Sigmoid colon (tissue), 7 donors: ENCODE measurements at places on chromosomes 5 and 9. TPM values are rescaled to one million over a fixed set of nuclear protein-coding genes. Genes with fewer than 3 reads are reported as not detected.

The SPATA31A3 gene
- total RNA-seq, result not detected

DNA sequence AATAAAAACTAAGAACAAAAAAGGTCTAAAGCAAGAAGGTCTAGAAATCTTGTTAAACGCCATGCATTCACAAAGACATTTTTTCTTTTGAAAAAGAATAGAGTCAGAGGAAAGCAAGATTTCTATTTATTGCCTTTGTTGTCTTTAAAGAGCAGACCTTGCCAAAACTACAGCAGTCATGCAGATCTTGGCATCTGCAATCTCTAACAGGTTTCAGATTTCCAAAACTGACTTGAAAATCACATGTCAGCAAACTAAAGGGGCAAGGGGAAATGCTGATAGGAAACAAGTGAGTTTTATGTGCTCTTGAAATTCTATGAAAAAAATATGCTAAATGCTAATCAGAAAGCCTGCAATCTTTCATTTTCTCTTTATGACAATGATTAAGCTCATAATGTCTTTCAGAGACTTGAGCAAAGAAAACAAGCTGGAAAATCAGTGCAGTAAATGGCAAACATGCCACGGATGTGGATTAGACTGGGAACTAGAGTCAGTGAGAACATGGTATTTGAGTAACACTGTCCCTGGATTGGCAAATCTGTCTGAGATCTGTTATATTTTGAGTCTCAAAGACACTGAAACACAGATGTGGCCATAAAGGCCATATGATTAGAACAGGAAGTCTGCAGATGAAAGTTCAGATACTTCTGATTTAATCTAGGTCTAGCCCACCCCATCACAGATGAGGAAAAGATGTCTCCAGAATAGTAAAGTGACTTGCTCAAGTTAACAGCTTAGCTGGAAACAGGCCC, 361.4 kb upstream of the RPS23 start:
- H3K4me1 ChIP-seq, result no peaks in the 10 kb centered on the region
- H3K36me3 ChIP-seq, result no peaks in the 10 kb centered on the region
- H3K27me3 ChIP-seq, result no peaks in the 10 kb centered on the region

The NIM1K gene
- 0.28 TPM for total RNA-seq

GRCh38 chr5:180234271-180234670, 25.3 kb upstream of the RASGEF1C start:
- no peak overlapping the region for H3K4me3 ChIP-seq
- DNase-seq, result no peak
- H3K27ac ChIP-seq, result no peak overlapping the region
- H3K36me3 ChIP-seq, result peaks cover 69% of the 10 kb centered on the region
- H3K4me1 ChIP-seq, result no peaks in the 10 kb centered on the region
- H3K27me3 ChIP-seq, result no peaks in the 10 kb centered on the region

- H3K36me3 ChIP-seq, result no peaks in the 10 kb centered on the region
- no peaks in the 10 kb centered on the region for H3K4me1 ChIP-seq
- no peak overlapping the region for H3K27ac ChIP-seq
- no peak for DNase-seq
- no peak overlapping the region for H3K4me3 ChIP-seq
Measured at GRCh38 chr9:97761879-97762278, 64.7 kb upstream of the XPA start.

- no peak for DNase-seq
- no peak overlapping the region for H3K27ac ChIP-seq
- no peaks in the 10 kb centered on the region for H3K36me3 ChIP-seq
- no peaks in the 10 kb centered on the region for H3K4me1 ChIP-seq
- H3K27me3 ChIP-seq, result no peaks in the 10 kb centered on the region
- no peak overlapping the region for H3K4me3 ChIP-seq
Measured at GRCh38 chr9:121133104-121133816, 58.5 kb downstream of the CNTRL start.

The FOXE1 gene
- not detected for total RNA-seq

DNA sequence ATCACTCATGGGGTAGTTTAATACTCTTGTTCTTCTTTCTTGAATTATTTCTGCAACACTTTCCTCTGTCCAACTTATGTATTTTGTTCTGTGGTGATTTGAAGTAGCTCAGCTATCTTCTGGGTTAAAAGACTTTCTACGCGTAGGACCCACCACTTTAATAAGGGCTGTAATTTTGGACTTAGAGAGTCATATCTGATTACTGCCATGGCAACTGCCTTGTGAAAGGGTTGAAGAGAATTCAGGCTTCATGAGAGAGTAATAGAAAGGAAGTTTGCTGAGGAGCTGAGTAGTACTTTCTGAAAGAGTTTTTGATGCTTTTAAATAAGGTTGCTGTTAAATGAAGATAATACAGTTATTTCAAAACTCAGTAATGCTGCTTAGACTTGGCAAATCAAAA, 89.5 kb downstream of the TLE4 start:
- H3K4me3 ChIP-seq, result no peak overlapping the region
- H3K36me3 ChIP-seq, result no peaks in the 10 kb centered on the region
- peaks cover 14% of the 10 kb centered on the region for H3K4me1 ChIP-seq
- H3K27ac ChIP-seq, result no peak overlapping the region

- H3K27me3 ChIP-seq, result no peaks in the 10 kb centered on the region
- no peak overlapping the region for H3K4me3 ChIP-seq
- no peak for DNase-seq
- no peaks in the 10 kb centered on the region for H3K4me1 ChIP-seq
- no peak overlapping the region for H3K27ac ChIP-seq
- no peaks in the 10 kb centered on the region for H3K36me3 ChIP-seq
Measured at GRCh38 chr5:124536333-124536732, 210.1 kb downstream of the ZNF608 start.

- no peaks in the 10 kb centered on the region for H3K4me1 ChIP-seq
- H3K27me3 ChIP-seq, result no peaks in the 10 kb centered on the region
- no peak overlapping the region for H3K4me3 ChIP-seq
- H3K27ac ChIP-seq, result no peak overlapping the region
- no peaks in the 10 kb centered on the region for H3K36me3 ChIP-seq
Measured at GRCh38 chr5:69001627-69002026, 92.2 kb upstream of the SLC30A5 start.

DNA sequence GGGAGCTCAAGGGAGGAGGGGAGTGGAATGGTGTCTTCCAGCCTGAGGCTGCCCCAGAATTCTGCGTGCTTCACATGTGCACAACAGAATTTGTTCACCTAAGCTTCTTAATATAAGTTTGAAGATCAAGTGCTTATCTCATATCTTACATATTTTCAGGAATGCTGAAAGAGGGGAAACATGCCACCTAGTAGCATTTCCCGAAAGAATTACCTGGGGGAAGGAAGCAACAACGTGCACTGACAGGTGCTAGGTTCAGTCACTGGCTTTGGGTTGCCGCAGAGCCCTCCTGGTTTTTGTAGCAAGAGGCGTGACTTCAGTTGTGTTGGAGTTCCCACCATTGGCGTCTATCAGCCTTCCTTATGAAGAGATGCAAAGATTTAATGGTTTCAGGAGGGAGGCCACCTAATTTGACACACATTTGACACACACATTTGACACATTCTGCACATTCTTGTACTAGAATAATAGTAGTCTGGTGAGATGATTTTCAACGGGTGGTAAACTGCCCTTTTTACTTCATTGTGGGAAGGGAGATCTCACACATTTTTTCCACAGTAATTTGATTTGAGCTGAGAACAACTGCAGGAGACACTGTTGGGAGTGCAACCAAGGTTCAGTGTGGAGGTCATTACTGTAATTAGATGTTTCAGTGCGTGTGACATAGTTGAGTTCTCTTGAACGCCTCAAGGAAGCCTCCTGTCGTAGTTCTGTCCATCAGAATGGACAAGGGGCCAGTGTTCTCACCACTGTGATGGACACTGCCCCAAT, 481.3 kb downstream of the CCDC171 start:
- no peak overlapping the region for H3K4me3 ChIP-seq
- DNase-seq, result no peak
- H3K27me3 ChIP-seq, result no peaks in the 10 kb centered on the region
- no peaks in the 10 kb centered on the region for H3K36me3 ChIP-seq
- H3K4me1 ChIP-seq, result no peaks in the 10 kb centered on the region

The AQP3 gene
- total RNA-seq, result 4.6 TPM

DNA sequence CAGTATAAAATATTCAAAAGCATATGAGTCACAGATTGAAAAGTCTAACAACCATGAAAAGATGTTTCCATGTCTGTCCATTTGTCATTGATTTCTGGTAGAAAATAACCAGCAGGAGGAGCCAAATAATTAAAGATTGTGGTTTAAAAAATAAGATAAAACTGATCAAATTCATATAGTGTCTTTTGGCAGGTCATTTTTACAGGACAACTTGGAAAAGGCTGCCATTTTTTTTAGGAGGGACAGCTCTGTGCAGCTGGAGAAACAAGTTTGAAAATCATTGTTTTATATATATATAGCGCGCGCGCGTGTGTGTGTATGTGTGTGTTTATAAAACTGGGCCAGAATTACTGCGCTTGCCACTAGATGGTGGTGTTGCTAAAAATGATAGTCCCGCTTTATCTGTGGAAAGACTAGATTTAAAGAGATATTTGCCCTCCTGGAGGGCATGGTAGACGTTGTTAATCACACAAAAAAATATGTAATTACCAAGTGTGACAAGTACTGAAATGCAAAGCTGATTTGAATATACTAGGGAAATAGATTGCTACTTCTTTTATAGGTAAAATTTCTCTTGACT, 1.3 kb upstream of the TRMO start:
- no peaks in the 10 kb centered on the region for H3K27me3 ChIP-seq
- peaks cover 17% of the 10 kb centered on the region for H3K4me1 ChIP-seq
- H3K27ac ChIP-seq, result peak overlapping the region; percentile 95
- DNase-seq, result peak; percentile 86
- H3K4me3 ChIP-seq, result peak overlapping the region; percentile 7

The CCDC69 gene
- total RNA-seq, result 199 TPM

DNA sequence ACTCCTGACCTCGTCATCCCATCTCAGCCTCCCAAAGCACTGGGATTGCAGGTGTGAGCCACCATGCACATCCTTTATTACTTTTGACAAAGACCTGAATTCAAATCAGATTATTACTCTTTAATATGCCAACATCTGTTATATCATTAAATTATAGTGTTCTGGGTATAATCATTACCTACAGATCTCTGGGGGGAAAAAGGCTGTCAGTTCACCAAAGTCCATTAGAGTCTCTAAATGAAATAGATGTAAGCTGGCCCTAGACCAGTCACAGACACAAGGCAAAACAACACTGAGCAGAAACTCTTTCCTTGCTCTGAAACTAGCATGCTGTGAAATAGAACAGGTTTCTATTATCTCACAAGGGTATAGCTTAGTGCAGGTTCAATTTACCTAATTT, 21.6 kb upstream of the TRIO start:
- H3K27ac ChIP-seq, result no peak overlapping the region
- no peaks in the 10 kb centered on the region for H3K4me1 ChIP-seq
- no peaks in the 10 kb centered on the region for H3K36me3 ChIP-seq

DNA sequence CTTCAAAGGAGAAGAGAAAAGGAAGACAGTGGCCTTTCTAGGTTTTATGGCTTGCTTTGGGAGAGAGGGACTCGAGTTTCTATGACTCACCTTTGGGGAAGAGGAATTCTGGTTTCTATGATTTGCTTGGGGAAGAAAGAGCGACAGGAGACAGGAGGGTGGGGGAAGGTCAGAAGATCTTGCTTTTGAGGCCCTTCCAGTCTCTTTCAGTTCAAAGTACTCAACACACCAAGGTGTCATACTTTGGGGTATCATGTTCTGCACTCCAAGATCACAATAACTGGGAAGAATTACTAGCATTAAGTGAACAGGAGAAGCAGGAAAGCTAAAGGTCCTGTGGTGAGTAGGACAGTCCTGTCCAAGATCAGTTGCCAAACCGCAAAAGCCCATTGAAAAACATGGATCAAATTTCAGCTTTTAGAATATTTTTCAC, 324.5 kb downstream of the ARHGEF28 start:
- no peak for DNase-seq
- no peaks in the 10 kb centered on the region for H3K36me3 ChIP-seq
- no peak overlapping the region for H3K27ac ChIP-seq
- H3K4me3 ChIP-seq, result no peak overlapping the region

The CDX1 gene
- 1.4 TPM for total RNA-seq

- no peaks in the 10 kb centered on the region for H3K4me1 ChIP-seq
- no peaks in the 10 kb centered on the region for H3K36me3 ChIP-seq
Measured at GRCh38 chr9:21687351-21687750, 115.1 kb upstream of the MTAP start.
